ENCODE measurements at places on chromosomes 7 and 10.

DNA sequence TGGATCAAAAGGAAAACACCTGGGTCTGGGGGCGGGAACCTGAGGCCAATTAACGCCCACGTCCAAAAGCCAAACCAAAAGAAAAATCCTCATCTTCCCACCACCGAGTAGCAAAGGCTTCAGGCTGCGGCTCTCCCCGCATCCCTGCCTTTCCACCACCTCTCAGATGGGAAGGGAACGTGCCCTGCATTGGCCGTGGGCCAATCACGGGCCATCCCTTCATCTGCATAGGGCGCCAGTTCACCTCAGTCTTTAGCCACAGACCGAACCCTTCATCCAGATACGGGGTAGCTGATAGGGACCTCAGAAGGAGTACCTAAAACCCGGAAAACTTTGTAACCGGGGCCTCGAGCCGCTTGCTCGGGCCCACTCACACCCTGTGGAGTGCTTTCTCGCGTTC is 626 bp downstream of the PRPF18 start:
- peak; percentile 11 for DNase-seq

- peak; percentile 24 for DNase-seq
Measured at GRCh38 chr10:127243490-127244272, 47.3 kb upstream of the INSYN2A start.

DNA sequence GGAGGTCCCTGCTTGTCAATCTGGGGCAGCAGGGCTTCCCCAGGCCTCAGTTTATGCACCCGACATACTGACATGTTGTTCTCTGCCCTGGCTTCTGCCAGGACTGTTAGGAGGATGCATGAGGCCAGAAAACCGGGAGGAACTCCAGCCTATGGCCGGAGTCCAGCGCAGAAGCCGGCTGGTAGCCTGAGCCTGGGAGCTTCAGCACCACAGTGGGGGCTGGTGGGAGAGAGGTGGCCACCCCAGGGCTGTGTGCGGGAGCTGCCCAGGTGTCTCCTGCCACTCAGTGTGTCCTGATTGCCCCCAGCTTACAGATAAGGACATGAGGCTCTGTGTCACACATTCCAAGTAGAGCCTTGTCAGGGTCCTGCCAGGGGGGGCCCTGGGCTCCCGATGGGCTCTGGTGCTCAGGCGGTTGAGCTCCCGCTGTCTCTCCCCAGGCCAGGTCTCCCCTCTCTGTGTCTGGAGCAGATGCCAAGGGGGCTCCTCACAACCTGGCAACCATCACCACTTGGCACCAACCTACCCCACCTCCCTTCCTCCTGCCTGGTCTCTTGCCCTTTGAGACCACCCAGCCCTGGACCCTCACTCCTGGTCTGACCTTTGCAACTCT is 32.3 kb downstream of the PPIF start:
- no peak for DNase-seq

DNA sequence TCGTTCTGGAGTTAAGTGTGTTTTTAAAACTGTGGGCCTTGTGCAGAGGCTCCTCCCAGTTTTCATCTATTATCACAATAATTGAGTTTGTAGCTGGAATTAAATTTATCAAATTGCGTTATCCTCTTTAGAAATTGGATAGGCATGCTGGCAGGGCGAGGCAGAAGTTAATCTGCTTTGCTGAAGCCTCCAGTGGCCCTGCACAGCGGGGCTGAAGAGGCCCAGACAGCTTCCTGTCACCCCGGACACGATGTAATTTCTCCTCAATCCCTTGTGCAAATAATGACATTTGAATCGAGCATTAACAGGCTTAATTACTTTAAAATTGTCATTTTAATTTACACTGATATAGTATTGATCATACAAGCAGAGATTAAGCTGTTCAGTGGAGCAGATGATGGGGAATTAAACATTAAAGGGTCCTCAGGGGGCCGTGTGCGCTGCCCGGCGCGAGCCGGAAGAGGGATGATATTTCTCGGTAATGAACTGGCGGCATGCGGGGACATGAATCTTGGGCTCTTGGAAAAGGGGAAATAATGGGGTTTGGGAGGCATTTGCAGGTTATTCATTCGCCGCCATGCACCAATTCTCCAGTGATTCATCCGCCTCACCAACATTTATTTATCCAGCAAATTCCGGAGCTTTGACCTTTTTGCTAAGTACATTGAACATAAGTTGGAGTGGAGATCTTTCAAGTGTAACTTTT is 118.5 kb downstream of the NKX6-2 start:
- peak; percentile 67 for DNase-seq

DNA sequence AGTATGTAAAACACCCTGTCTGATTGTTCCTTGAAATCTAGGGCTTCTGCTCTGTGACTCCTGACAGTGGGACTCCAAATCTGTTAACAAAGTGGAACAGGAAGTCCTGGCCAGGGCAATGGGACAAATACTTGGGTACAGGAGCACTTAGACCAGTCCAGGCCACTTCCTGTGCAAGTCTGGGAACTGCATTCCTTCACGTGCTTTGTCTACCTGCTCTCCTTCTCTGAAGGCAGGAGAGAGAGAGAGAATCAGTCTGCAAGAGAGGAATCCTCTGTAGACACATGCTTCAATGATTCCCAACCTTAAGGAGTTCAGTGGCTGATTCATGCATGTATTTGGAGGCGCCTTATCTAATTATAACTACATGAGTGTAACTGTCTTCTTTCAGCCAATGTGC is 530.2 kb downstream of the GATA3 start:
- DNase-seq, result no peak

DNA sequence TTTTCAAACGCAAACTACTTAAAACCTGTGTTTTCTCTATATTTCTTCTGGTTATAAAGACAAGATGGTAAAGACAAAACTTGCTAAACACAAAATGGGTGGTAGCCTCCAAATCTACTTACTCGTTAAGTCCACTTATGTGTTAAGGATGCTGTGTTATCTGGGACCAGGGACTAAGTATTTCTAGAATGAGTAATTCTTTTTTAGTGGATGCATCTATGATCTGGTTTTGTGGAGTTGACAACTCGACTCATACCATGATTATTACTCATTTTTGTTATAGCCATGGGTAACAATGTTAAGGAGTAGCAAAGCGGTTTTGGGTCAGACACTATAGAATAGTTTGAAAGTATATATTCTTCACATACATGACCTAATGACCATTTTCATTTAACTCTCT is 239.5 kb upstream of the FOXP2 start:
- peak; percentile 2 for DNase-seq

DNA sequence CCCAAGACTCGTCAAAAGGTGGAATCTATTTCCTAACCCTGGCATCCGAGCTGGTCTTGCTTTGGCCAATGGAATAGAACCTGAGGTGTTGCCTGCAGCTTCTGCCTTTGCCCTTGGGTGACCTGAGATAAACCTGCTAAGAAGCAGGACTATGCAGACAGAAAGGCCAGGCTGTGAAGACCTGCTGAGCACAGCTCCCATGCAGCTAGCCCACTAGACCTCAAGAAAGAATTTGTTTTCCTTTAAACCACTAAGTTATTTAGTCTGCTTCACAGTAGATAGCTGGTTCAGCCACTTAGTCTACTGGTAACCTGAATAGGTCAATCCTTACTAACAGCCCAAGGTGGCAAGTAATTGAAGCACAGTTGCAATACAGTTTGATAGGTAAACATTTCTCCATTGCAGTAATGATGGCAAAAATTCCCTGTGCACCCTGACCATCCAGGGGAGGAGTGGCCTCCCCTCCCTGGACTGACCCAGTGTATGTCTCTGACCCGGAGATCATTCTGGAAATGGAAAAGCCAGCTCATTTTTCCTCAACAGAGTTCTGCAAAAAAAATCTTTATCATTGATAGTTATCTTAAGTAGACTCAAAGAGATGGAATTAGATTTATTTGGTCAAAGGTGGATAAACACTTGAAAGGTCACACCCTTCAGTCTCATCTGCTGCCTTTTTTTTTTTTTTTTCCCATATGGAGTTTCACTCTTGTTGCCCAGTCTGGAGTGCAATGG is 20.0 kb downstream of the TNS3 start:
- no peak for DNase-seq

GRCh38 chr7:93188870-93189634 is 37.2 kb downstream of the HEPACAM2 start:
- no peak for DNase-seq

DNA sequence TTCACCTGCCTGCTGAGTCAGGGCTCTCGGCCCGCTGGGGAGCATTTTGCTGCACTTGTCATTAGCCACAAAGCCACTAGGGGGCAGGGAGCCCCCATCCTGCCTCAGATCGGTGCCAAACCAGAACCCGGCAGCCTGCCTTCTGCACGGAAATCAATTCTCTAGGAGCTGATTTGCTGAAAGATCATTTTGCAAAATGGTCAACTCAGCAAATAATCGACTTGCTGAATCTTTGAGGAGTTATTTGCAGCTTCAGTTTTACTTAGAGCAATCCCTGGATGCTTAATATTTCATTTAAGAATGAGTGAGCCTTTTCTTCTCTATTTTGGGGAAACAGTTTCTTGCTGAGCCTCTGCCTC is 1.7 kb upstream of the GIMAP8 start:
- peak; percentile 53 for DNase-seq

DNA sequence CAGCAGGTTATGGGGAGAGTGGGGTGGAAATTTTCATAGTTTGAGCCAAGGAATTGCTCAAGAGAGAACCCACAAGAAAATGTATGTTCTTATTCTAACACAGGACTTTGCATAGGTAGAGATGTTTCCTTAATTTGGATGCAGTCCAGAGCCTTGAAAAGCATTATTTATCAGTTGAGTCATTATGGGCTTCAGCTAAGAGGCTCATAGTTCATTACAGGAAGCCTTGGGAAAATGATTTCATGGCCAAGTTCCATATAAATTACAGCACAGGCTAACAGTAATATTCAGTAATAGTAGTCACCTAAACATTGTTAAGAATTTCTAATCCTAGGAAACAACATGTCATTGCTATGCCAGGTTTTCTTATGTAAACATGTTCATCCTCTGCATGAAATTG is 131.1 kb upstream of the PTPRZ1 start:
- no peak for DNase-seq

Measured in EL (cell line).